Thoracic aorta (tissue), 2 donors: ENCODE measurements at places on chromosomes 16 and 17. TPM values are rescaled to one million over a fixed set of nuclear protein-coding genes. Genes with fewer than 3 reads are reported as not detected.

Gene FADS6
- not detected for total RNA-seq

Gene SOST
- total RNA-seq = 45.2 TPM

Gene PDILT
- total RNA-seq = not detected

GRCh38 chr16:72332926-72333325 is 161.0 kb upstream of the PMFBP1 start:
- DNase-seq = no peak
- H3K27me3 ChIP-seq = no peaks in the 10 kb centered on the region
- no peak overlapping the region for H3K4me3 ChIP-seq
- H3K4me1 ChIP-seq = no peaks in the 10 kb centered on the region
- no peak overlapping the region for H3K27ac ChIP-seq

Gene OTOA
- total RNA-seq = not detected
